NCI-H2171 (cell line): ENCODE measurements at places on chromosomes 16 and 17.
A peak's percentile ranks its signal among the peaks of the same experiment; 100 is the strongest.

GRCh38 chr16:50269769-50270509, 3.6 kb downstream of the ADCY7 start:
- DNase-seq: no peak

DNA sequence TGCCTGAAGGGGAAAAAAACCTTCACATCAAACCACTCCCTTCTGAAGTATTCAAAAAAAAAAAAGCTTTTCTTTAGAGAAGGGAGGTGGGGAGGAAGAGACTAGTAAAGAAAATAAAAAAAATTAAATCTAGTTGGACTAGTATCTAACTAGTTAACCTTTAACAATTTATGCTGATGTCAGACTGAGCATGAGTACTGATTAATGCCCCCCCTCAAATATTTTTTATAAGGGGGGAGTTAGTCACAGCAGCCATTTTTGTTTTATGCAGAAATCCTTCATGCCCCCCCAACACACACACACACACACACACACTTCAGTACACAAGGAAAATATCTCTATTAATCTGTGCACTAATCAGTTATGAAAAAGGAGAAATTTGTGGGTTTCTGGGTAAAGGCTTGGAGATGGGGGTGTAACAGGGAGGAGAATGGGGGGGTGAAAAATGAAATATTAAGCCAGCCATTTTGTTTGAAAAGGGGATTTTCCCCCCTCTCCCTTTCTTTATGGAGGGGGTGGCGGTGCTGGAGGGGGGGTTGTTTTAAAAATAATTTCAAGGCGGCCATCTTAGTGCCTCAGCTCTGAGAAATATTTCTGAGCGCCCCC, 4.7 kb upstream of the CHD3 start:
- DNase-seq: peak; percentile 59

DNA sequence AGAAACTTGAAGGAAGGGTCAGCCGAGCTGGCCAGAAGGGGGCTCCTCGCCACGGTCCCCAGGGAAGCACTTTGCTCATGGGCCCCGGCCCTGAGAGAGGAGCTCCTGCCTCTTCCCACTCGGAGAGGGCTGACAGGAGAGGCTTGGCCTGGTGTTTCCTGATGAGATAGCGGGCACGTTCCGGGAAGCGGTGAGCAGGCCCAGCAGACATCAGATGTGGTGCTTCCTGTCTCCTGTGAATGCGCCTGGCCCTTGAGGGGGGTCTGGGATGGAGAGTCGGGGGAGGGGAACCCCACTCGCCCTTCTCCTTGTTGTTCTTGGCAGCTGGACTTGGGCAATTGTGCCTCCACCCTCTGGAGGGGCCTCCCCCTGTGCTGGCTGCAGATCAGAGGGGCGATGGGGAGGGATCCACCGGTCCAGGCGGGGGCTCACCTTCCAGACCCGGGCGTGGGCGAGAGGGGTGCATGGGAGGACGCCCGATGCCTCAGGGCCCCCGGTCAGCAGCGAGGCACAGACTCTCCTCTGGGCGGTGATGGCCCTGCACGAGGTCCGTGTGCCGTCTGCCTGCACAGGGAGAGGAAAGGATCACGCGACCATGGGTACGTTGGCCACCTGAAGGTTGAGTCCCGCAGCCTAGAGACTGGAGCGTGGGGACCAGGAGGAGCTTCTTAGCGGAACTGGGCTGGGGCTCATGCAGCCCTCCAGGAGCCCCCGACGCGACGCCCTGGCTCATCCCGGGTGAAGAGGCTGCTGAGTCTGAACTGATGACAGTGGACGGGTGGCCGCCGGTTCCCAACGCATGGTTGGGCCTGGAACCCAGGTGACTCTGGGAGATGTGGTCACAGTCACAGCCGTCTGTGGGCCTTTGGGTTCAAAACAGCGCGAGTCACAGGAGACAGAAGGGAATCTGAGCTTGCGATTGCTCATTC, 25.4 kb downstream of the METRNL start:
- DNase-seq: no peak

DNA sequence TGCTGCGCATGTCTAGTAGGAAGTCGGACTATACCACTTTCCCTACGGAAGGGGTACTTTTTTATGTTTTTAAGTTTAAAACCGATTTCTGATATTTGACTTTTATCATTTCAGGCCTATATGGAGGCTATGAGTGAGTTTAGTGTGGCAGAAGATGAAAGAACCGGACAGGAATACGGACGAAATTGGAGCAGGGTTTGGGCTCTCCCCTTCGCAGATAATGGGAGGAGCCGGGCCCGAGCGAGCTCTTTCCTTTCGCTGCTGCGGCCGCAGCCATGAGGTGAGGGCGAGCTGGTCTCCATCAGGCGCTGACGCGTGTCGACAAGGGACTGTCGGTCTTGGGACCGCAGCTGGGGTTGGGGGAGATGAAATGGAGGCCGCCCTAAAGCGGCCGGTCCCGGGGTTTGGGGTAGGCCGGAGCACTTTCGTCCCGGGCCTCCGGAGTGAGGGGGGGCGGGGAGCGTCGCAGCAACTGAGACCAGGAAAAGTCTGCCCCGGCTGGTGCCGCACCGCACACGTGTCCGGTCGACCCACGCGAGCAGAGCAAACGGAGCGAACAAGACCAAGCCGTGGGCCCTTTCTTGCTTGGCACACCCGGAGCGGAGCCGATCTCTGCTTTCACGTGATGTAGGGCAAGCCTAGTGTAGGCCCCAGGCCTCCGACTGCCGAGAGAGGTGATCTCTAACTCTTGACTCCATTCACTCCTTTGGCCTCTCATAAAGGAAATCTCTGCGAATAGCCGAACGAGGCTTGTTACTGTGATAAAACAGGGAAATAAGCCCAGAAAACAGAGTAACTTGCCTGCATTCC, at the start of gene RPL19:
Gene RPL19 (plus strand): TSS at position 214 of the 810 bp plus-strand sequence. CDS start 62 bp downstream, at position 276.
- no peak for DNase-seq

DNA sequence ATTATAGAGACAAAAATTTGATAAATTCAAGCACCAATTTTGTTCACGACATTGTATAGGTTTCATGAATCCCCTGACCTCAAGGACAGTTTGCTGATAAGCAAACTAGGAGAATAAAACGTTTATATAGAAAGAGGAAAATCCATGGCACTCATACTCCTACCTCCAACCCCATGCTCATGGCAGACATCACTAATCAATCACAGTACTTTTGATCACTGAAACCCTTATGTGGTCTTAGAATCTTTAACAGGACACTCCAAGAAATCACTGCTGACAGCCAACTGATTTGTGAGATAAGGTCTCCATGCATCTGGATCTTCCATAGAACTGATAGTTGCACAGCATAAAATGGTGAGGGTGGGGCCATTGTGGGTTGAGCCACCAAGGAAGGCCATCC, 4.7 kb upstream of the NHERF1 start:
- no peak for DNase-seq

DNA sequence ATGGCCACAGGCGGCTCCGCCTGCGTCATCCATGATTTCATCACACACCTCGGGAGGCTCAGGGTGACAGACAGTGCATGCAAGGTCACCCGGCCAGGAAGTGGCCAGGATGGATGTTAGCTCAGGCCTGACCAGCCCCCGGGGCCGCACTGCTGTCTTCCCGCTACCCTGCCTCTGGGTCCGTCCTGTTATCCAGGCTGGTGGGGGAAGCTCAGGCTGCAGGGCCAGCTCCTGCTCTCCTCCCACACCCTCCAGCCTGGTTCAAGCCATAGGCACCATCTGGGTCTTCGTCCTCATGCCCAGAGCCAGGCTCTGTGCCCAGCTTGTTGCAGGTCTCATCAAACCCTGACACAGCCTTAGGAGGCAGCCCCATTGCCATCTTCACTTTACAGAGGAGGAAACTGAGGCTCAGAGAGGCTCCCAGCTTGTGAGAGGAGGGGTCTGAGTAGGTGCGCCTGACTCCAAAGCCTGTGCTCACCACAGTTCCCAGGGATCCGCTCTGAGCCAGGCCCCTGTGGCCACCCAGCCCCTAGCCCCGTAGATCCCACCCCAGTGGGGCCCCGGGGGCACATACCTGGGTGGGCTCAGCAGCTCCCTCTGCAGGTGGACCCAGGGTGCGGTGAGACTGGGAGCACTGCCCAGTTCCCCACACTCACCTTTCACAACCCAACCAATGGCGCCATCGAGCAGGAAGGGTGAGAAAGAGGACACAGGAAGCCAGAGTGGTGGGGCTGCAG, 412 bp upstream of the ADGRG3 start:
- DNase-seq: no peak

DNA sequence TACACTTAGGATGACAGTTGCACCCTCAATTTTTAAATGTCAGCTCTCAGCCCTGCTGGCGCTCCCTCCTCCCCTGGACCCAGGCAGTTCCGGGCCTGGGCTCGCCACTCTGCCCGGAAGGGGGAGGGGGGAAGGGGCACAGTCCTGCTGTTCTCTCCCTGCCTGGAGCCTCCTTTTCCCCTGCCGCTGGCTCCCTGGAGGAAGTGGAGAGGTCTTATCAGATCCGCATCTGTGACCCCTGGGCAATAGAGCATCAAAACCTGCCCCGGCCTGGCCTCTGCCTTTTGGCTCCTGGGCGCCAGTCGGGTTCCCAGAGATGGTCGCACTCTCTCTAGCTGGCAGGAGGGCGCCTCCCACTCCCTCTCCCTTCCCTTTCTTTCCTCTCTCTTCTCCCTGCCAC, 149.3 kb downstream of the IRF8 start:
- DNase-seq: no peak

DNA sequence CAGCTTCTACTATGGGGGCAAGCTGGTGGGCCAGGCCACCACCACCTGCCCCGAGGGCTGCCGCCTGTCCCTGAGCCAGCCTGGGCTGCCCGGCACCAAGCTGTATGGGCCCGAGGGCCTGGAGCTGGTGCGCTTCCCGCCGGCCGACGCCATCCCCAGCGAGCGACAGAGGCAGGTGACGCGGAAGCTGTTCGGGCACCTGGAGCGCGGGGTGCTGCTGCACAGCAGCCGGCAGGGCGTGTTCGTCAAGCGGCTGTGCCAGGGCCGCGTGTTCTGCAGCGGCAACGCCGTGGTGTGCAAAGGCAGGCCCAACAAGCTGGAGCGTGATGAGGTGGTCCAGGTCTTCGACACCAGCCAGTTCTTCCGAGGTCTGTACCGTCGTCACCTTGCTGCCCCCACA, 19.5 kb downstream of the IRF8 start:
- no peak for DNase-seq

DNA sequence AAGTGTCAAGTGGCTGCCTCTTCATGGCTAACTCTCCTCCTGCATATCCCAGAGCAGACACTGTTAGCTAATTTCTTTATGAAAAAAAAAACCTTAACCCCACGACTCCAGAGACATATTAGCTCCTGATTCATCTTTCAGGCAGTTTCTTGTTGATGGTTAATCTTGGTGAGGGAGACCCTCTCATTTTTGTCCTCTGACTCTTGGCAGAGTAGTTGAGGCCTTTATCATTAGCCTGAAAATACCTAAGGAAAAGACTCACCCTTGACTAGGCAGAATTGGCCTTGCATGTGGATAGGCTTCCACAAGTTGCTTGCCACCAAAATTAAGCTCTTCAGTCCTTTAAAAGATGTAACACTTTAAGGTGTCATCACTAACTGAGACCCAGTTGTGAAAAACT, 4.0 kb downstream of the CRYBA1 start:
- no peak for DNase-seq

DNA sequence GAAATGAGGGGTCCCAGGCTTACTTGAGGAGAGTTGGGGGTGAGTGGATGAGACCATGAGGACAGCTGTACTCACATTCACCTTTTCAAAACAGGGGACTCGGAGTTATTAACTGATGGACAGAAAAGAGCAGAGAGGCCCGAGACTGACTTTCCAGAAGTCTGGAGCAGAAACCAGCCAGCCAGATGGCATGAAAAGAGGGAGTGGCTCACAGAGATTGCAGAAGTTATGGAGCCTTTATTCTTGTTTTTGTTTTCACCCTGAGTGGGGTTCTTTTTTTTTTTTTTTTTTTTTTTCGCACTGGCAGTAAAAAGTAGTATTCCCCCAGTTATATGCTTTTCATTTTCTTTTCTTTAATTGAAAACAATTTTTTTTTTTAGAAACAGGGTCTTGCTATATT, 18.9 kb downstream of the TVP23A start:
- no peak for DNase-seq
